ENCODE measurements at places on chromosomes 11 and 22. TPM values are rescaled to one million over a fixed set of nuclear protein-coding genes. Genes with fewer than 3 reads are reported as not detected.

PRG2 gene
- not detected for total RNA-seq

TMPRSS5 gene
- 0.21 TPM for total RNA-seq

DNA sequence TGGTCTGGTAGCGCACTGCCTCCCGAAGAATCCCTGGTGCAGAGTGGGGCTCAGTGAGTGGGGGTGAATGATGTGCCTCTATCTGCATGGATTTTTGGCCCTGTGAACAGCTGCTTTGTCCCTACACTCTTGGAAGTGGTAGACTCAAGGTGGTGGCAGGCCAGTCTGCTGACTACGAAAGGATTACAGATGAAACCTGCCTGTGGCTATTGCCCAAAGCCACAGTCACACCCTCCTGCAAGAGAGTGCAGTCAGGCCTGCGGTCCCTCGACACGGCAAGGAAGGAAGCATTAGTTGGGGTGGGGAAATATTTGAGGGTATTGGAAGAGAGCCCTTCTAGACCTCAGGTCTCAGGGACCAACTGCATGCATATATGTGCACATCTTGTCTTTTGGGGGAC lies 63.7 kb downstream of the DSCAML1 start:
- no peak for DNase-seq

GRCh38 chr22:28742562-28742962 lies 723 bp downstream of the HSCB start:
- DNase-seq, result no peak

DNA sequence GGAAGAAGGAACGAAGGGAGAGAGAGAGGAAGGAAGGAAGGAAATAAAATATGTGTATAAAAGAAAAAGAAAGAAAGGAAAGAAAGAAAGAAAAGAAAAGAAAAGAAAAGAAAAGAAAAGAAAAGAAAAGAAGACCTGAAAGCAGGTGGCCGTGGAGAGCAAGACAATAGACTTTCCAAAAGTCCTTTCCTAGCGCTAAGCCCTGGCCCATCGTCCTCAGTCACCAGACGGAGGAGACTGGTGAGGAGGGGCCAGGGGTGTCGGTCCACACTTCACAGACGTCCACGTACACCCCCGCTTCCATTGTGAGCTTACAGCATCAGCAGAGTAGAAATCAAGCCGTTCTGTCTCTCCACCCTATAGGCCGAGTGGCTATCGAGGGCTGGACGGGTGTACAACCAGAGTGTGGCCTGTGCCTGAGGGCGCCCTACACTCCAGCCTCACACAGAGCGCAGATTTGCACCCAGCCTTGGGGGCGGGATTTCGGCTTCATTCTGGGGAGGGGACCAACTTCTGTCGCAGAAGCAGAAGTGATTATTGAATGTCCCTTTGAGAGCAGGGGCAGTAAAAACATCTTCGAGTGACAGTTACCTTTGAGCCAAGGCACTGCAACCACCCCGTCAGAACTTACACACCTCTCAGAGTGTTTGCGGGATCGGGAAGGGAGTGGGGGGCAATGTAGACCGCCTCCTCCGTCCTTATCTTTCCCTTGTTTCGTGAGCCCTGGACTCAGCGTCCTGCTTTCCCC lies 2.0 kb upstream of the BSX start:
- no peak for DNase-seq

- DNase-seq, result peak; percentile 73
These were observed 52.8 kb upstream of the TENM4 start for GRCh38 chr11:79493555-79494171.

- peak; percentile 2 for DNase-seq
These were observed 34.4 kb upstream of the CALCB start for GRCh38 chr11:15038963-15039362.

DNA sequence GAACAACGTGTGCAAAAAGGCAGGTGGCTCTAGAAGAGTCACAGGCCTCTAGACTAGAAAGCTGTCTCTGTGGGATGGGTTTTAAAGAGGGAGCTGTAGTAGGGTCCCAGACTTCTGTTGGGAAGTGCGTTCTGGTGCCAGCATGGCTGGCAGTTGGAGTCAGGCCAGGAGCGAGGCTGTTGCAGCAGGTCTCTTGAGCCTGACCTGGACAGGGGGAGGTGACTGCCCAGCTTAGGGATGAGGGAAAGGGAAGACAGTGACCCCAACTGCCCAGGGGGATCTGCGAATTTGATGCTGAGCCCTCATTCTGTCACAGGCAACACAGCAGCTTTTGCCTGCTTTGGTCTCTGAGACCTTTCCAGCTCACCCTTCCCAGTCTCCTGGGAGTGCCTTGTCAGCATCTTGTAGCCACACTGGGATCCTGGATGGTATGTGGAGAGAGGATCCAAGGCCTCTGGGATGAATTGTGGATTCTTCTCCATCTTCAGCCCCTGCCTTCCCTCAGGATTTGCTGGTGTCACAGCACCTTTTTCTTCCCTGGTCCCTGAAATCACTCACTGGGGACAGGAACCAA lies 3.4 kb downstream of the TSKU start:
- DNase-seq, result no peak

OR4D6 gene
- not detected for total RNA-seq

KCNC1 gene
- not detected for total RNA-seq

DNA sequence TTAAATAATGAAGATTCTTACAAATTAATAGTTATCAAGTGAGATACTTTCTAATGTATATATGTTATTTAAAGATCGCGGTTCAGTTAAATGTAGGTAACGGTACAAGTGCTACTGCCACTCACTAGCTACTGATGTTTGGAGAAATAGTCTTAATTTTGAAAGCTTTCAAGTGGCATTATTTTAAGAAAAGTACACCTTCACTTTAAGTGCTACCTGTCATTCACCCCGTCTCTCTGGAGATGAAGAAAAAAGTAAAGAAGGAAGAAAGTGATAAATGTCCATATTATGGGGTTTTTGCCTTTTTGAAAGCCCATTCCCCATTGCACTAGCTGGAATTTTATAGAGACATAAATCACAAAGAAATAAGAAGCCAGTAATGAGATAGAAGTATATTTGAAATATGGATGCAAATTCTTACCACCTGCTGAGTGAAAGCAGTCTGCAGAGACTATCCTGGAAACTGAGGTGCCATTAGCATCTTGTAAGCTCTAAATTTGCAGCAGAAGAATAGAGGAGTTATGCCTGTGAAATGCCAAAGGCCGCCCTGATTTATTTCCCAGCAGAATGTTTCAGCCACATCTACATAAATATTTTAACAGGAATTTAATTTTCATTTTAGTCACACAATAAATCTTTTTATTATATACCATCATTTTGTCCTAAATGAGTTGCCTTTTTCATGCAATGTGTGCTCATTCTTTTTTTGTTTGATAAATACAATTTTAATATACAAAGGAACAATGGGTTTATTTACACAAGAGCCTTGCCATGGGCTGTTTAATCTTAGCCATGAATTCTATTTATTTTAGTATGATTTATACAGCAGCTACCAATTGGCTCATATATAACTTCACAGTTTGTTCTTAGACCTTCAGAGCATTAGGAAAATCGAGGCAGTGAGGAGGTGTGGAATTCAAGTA lies 489.9 kb upstream of the RAG2 start:
- DNase-seq, result no peak

GRCh38 chr11:80346353-80347059 lies 905.7 kb upstream of the TENM4 start:
- DNase-seq, result no peak

- DNase-seq, result no peak
These were observed 13.7 kb downstream of the ZBTB44 start for GRCh38 chr11:130301002-130301401.

OR51M1 gene
- total RNA-seq, result not detected

DNA sequence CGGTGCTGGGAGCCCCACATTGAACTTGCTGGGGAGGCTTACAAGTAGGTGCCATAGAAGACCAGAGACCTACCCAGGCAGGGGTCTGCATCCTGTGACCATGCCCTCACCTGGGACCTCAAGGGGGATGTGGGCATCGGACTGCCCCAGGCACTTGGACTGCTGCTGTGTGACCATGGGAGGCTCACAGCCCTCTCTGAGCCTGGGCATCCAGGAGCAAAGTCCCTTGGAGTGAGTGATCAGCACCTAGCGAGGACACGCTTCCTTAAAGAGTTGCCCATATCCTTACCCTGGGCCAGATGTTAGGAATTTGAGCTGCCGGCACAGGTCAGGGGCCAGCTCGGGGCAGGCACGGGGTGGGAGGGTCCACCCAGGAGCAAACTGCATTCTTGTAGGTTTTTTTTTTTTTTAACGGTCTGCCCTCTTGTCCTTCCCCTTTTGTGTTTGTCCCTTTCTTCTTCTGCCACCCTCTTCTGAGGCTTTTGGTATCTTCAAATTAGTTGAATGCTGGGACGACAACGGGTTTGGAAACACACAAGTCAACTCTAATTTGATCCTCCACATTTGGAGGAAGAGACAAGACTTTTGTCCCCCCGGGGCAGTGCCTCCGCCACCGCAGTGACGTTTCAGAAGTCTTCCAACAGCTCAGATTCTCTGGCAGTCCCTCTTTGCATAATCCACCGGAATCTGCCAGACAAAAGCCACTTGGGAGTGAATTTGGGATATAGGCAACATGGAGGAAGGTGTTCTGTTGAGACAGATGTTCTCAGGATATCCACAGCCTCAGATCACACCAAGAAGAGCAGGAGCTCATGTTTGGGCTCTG lies 46.1 kb upstream of the LINC01488 start:
- no peak for DNase-seq

SLC22A12 gene
- not detected for total RNA-seq

CXCR5 gene
- not detected for total RNA-seq

MUC15 gene
- not detected for total RNA-seq

DNA sequence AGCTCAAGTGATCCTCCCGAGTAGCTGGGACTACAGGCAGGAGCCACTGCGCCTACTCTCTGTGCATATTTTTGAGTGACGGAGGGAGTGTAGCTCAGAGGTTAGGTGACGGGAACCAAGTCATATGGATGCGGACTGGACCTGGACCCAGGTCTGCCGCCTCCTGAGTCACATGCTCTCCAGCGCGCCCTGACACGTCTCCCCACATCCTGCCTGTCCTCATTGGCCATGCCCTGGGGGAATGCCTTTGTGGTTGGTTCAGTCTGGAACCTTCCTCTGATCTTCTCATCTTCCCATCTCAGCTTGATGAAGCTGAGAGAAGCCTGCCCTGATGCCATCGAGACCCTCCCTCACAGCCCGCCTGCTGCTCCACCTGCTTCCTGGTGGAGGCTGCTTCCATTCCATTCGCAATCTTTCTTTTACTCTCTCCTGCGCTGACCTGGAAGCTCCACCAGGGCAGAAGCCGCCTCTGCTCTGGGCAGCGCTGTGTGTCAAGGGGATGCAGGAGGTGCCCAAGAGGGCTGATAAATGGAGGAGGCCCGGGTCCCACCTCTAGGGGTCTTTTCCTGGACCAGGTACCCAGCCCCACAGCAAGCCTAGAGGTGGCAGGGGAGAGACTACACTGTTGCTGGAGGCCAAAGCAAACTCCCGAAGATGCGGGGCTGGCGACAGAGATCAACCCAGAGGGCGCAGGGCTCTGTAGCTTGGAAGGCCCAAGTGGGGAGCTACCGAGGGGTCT lies 13.9 kb upstream of the BAIAP2L2 start:
- no peak for DNase-seq

DNA sequence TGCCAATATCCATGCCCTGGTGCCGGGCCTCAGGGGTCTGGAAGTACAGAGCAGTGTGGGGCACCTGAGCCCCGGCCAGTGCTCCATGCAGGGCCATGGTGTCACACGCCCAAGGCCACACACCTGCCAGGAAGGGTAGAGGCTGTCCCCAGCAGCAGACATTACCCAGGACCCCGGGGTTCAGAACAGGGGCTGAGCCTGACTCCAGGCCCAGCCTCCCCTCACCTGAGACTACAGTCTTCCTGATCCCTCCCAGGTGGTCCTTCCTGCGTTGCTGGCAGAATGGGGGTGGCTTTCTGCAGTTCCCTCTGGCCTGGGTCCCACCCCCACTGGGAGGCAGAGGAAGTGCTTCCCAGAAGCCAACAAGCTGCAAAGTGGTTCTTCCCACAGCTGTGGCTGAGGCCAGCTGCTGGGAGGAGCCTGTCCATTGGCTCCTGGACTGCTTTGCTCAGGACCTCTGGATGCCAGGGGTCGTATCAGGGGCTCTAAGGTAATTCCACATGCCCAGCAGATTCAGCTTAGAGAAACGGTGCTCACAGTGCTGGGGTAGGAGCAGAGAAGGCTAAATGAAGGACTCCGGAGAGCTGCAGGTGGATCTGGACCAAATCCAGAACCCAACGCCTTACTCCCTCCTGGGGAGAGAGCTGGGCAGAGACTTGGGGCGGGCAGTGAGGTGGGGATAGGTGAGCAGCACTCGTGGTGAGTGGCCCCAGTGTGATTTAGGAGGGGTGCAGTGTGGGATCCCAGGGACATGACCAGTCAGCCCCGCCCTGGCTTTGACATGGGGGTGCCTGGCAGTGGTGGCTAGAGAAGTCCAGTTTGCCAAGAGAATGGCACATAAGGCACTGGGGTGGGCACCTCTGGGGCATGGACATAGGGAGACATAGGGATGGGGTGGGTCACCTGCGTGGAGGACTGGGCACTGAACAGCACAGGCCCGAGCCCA lies 12.6 kb downstream of the TCIRG1 start:
- DNase-seq, result no peak

GRCh38 chr11:122097419-122098001 lies 18.5 kb downstream of the BLID start:
- no peak for DNase-seq

DNA sequence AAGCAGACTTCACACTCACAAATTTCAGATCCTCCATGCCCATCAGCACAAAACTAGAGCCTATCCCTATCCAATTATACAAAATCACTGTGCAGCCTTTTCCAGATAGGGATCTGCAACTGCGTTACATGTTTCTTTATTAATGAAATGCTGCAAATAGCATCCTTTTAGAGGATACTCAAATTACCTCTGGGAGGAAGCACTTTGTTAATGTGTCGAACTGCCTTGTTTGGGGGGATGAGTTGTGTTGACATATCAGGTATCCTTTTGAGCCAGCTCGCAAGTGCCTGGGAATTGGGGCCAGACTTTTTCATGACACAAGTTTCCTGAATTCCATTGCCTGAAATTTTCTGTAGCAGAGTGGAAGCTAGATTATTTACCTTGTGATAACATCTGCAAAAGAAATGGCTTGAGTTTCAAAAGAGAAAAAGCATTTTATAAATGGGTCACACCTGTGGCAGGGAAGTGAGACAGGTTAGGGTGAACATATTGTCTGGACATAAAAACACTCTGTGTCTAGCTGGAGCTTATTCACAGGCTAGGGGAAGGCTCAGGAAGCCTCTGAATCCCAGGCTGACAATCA lies 299.1 kb upstream of the MTNR1B start:
- no peak for DNase-seq

Measured in cardiac muscle cell (in vitro differentiated cells and primary cell).